GM04503 (cell line): ENCODE measurements at places on chromosomes 2 and 18.

DNA sequence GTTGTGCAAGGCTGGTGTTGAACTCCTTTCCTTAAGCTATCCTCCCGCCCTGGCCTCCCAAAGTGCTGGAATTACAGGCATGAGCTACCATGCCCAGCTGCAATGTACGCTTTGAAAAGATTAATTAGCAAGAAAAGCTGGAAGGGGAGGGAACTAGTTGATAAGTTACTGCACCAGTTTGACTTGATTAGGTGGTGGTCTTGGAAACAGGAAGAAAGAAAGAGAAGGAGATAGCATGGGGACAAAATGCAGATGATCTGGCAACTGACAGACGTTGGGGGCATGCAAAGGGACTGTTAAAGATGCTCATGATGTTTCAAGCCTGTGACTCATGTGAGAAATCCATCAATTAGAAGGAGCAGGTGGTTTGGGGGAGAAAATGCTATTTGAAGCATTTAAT is 68.6 kb downstream of the PLEKHM3 start:
- DNase-seq: no peak

DNA sequence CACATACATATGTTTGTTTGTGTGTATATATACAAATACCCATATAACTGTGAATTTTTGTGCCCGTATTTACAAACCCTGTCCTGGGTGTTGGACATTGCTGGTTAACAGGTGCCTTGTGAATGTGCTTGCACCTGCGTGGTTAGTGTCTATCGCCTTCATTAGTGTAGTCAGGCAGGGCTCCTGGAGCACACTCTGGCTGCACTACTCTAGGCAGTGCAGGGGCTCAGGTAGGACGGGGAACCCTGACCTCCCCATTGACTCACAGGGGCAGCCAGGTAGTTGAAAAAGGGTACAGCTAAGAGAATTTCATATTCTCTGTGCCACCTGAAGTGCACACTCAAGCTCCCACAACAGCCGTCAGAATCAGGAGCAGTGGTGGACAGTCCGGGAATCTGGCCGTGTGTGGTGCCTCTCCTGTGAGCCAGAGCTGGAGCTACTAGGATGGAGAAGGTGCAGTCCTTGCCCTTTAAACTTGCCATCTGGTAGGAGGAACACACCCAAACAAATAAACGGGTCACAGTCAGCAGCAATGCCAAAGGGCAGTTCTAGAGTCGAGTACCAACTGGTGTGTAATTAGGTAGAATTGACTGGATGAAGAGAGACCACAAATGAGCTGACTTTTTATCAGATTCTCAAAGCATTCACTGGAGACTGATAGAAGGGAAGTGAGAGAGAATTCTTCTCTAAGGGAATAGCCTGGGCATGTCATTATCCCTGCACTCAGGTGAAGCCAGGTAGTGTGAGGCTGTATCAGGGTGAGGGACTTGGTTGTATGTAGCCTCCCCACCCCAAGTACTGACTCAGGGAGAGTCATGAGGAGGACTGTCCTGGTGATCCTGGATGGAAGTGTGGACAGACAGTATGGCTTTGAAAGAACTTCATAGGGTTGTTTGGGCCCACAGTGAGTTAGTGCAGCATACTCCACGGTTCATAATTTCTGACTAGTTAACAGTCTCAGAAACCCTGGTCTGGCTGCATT is 44.1 kb downstream of the FARP2 start:
- no peak for DNase-seq

DNA sequence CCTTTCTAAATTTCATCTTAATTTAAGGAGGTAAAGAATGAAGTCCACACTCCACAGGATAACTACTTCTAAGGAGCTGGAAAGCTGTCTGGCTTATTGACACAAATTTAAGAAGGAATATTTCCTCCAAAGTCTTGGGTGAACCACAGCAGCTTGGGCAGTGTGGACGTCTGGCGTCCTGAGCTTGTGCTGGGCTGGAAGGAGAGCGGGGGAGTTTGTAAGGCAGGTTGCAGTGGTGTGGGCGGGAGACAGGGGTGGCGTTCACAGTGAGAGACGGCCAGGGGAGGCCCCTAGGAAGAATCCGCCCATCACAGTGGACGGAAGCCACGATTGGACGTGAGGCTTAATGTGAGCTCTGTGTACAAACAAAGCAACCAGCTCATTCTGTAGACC is 25.7 kb downstream of the ADI1 start:
- no peak for DNase-seq

DNA sequence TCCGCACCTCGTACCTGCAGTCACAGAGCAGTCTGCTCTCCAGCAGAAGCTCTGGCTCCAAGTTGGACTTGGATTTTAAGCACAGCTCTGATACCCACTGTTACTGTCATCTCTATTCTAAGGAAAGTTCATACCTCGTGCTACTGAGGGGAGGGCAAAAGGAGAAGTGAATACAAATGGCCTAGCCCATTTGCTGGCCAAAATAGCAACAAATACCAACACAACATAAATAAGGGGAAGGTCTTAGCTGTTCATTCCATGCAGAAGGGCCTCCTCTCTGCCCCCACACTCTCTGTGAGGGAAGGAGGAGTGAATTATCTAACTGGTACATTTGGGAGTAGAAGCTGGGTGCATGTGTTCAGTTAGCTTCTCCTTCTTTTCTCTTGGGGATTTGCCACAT is 739.4 kb upstream of the RAB6C start:
- DNase-seq: no peak

GRCh38 chr18:79634186-79634585 is 45.4 kb upstream of the CTDP1 start:
- DNase-seq: no peak

- no peak for DNase-seq
These were observed 442 bp upstream of the OTOF start for GRCh38 chr2:26478366-26478765.

DNA sequence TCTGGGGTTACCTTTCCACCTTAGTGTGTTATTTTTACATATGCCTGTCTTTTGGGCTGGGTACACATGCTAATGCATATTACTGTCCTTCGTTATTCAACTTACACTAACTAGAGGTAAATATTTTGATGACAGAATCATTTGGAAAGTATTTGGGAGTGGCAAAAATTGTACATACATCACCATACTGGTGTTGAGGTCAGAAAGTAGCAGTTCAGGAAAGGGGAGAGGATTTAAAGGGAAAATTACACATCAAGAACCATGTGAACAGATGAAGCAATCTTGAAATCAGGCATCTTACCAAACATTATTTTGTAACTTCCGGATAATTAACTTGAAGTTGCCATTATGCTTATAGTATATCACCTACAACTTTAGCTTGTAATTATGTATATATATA is 379.7 kb downstream of the RND3 start:
- DNase-seq: no peak

DNA sequence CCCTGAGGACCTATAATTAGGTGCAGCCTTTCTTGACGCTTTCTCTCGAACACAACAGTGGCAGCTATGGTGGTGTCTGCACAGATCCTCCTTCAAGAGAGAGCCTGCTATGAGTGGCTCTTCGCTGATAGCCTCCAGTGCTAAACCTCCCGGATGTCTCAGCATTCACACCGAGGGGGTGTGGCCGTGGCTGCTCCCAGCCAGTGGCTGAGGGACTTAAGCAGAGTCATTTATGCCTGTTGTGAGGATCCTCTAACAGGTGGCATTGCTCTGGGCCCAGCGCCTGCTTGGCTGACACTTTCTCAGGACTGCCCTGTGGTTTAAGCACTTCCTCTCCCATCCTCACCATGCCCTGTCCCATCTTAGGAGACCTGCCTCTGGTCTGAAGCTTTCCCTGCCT is 592.0 kb upstream of the LRRTM1 start:
- DNase-seq: no peak

- no peak for DNase-seq
These were observed 946.6 kb downstream of the SLC4A3 start for GRCh38 chr2:220574038-220574437.

DNA sequence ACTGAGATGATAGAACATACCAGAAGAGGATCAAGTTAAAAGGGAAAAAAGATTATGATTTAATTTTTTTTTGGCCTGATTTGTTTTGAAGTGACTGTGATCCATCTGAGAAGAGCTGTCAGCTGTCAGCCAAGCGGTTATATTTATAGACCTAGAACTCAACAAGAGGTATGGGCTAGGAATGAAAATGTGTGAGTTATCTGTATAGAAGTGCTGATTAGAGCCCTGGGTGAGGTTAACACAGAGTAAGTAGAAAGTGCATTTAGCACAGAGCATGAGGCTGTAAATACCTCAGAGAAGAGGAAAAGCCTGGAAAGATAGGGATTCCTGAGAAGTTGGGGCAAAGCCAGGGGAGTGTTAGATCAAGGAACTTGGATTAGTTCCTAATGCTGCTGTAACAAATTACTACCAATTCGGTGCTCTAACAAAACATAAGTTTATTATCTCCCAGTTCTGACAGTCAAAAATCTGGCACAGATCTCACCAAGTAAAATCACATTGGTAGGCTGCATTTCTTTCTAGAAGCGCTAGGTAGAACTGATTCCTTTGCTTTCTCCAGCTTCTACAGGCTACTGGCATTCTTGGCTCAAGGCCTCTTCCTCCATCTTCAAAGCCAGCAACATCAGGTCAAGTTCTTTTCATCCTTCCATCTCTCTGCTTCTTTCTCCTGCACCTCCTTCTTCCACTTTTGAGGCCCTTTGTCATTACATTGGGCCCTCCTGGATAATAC is 197.4 kb upstream of the SPHKAP start:
- no peak for DNase-seq

- no peak for DNase-seq
These were observed 313.2 kb downstream of the PIK3C3 start for GRCh38 chr18:42268186-42268725.

- DNase-seq: no peak
These were observed 7.1 kb downstream of the HDHD2 start for GRCh38 chr18:47143153-47143552.

DNA sequence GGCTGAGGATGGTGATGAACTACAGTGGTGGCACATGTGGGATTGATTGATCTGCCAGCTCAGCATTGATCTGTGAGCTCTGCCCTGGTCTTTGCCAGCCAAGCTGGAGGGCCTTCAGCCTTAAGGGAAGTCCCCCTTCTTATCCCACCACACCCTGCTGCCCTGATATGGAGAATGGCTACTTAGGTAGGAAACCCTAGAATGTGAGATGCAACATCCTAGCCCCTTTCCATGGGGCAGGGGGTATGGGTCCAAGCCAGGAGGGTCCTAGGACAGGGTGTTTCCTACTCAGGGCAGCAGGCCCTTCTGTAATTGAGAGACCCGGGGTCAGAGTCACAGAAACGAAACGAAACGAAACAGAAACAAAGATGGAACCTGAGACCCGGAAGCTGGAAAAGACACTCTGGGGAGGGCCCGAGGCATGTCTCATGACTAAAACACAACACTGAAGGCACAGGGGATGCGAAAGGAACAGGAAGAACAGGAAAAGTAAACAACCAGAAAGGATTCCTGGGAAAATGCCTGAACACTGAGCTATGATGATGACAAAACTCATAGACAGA is 16.9 kb upstream of the SULT1C2 start:
- DNase-seq: no peak

- DNase-seq: no peak
These were observed 19.8 kb downstream of the EPHA4 start for GRCh38 chr2:221552291-221552690.

DNA sequence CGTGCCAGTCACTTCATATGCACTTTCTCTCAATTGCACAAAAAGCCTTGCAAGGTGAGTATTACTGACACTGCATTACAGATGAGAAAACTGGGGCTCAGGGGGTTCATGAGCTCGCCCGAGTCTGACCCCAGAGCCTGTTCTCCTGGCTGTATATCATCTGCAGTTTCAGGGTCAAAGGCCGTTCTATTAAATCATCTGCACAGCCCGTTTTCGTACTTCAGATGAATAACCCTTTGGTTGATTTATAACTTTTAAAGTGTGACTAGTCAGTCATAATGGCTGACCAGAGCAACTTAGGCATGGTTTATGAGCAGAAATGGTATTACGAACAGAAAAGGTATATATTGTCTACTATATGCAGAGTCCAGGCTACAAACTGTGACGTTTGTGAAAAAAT is 35.3 kb upstream of the NPAS2 start:
- DNase-seq: no peak

GRCh38 chr18:51461956-51462355 is 264.5 kb upstream of the MEX3C start:
- no peak for DNase-seq

- DNase-seq: no peak
These were observed 759 bp upstream of the ACTR1B start for GRCh38 chr2:97664636-97664970.

DNA sequence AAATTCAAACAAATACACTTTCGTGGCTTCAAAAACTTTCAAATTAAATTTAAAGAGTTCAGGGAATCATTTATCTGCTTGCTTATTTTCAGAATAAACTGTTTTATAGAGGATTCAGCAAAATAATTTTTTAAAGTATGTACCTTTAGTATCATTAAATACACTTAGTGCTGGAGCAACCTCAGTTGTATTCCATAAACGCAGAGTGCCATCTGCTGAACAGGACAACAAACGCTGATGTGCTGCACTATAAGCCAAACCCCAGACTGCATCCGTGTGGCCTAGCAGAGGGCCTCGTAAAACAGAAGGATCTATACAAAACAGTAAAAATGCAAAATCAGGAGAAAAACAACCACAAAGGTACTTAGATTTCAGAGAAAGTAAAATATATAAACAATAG is 108.6 kb downstream of the STRN start:
- DNase-seq: no peak

DNA sequence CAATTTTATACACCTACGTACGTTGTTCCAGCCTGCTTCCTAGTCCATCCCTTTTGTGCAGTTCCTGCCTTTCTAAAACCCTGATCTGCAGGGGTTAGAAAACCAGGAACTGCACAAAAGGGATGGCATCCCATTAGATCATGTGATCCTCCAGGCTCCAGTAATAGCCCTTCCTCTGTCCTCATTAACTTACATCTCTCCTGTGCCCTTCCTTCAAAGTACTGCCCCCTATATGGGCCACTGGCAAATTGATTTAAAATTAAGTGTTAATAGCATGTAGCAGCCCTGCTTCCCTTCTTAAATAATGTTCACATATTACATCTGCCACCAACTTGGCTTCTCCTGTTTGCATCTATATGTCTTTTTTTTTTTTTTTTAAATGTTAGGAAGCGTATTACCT is 61.3 kb upstream of the NXPH2 start:
- no peak for DNase-seq

DNA sequence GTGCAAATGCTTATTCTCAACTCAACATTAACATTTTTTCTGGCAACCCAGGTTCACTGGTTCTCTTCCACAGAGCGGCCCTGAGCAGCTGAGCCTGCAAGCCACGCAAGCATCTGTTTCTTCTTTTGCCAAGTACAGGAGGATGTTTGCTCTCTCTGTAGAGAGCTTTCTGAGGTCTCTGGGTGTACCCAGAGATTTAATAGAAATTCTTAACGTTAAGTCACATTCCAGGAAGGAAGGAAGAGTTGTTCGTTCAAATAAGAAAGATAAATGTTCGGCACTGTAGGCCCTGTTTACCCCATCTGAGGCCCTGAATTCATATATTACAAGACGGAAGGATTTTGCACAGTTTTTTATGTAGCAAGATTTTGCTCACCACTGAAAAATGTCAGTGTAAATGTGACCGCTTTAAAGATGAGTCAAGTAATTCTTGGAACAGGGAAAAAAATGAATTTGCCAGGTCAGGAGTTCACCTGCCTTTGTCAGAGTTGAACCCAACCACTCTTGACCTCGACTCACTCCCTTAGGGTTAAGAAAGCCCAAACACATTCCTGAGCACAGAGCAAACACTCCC is 30.1 kb downstream of the KCTD18 start:
- DNase-seq: peak; percentile 58

- DNase-seq: no peak
These were observed 114.7 kb upstream of the TNP1 start for GRCh38 chr2:216974321-216975302.
